ENCODE measurements at places on chromosomes 2 and 18.

GRCh38 chr2:105744091-105744908 is 412 bp upstream of the NCK2 start:
- peak; percentile 55 for DNase-seq

- DNase-seq = peak; percentile 88
Observed at GRCh38 chr2:226652369-226652768, 147.3 kb downstream of the IRS1 start.

DNA sequence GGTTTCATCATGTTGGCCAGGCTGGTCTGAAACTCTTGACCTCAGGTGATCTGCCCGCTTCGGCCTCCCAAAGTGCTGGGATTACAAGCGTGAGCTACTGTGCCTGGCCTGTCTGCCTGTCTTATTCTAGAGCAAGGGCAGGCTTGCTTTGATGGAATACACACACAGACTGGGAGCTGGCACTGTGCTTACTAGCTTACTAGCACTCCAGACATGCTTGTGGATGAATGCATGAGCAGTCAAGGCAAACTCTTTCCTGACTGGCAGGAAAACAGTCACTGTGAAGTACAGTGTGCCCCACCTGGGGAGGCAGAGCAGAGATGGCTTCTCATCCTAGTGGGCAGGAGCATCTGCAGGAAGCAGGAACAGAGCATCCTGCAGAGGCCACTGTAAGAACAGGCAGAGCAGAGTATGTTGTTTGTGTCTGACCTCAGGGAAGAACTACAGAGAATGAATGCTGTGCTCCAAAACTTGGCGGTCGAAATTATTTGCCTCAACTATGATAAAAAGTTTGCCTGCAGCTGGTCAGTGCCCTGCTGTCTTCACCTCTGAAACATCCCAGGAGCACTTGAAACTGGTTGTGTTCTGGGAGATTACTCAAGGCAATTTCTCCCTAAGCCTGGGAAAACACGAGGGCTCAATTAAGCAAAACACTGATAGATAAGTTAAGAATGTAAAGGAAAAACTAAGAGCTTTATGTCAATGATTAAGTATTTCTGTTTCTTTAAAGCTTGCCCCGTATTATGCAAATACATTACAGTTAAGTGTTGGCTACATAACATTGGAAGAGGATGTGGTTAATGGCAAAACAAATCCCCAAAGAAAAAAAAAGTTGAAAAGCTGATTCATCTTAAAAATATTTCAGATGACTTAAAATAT is 102.4 kb downstream of the VAPA start:
- DNase-seq = peak; percentile 3

DNA sequence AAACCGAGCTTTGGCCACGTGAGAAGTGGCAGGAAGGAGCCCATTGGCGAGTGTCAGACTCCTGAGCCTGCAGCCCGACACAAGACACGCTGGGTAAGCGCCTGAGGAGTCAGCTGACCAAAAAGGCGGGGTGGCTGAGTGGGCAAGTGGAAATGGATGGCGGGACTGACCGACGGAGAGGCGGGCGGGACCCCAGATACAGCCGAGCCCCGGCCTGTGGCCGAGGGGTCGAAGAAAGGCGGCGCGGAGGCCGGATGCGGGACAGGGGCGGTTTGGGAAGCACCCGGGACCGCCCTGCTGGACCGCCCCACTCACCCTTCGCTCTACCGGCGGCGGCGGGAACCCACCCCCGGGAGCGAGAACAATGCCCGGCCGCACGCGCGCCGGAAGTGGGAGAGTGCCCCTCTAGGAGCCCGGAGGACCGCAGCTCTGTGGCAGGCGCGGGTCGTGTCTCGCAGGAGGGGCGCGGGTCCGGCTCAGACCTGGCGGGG is 22.8 kb downstream of the ZSCAN30 start:
- DNase-seq = no peak

GRCh38 chr2:38178119-38178518 is 102.2 kb upstream of the CYP1B1 start:
- DNase-seq = peak; percentile 44
